ENCODE measurements at places on chromosomes 2 and 18.

GRCh38 chr2:42843611-42844010 lies 51.2 kb upstream of the HAAO start:
- no peak for DNase-seq

GRCh38 chr2:45750001-45750400 lies 98.5 kb downstream of the PRKCE start:
- no peak for DNase-seq

- DNase-seq = no peak
Observed at GRCh38 chr2:173048897-173049661, 26.6 kb upstream of the MAP3K20 start.

- DNase-seq = no peak
Observed at GRCh38 chr2:127034883-127035611, 71.9 kb downstream of the BIN1 start.

- no peak for DNase-seq
Observed at GRCh38 chr2:101815154-101815553, 117.6 kb downstream of the MAP4K4 start.

GRCh38 chr2:216690853-216691741 lies 4.3 kb downstream of the IGFBP5 start:
- peak; percentile 25 for DNase-seq

- DNase-seq = no peak
Observed at GRCh38 chr2:151315381-151315903, 26.0 kb upstream of the NMI start.

GRCh38 chr2:107018366-107018765 lies 132.4 kb upstream of the ST6GAL2 start:
- no peak for DNase-seq

GRCh38 chr2:173652311-173652710 lies 297.6 kb downstream of the CDCA7 start:
- no peak for DNase-seq

DNA sequence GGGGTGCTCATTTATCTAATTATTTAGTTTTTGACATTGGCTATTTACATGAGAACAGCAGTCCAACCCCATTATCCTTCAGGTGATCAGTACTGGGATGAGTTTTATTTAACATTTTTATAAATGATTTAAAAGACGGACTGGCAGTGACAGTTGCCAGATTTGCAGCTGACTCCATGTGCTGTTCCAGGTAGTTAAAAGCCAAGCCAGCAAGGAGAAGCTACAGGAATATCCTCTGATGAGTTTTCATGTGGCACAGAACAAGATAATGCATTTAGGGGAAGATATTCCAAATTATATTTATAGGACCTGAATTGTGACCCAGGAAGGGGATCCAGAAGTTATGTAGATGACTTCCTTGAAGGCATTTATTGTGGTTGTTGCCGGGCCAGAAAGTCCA lies 210.0 kb downstream of the MCFD2 start:
- no peak for DNase-seq

DNA sequence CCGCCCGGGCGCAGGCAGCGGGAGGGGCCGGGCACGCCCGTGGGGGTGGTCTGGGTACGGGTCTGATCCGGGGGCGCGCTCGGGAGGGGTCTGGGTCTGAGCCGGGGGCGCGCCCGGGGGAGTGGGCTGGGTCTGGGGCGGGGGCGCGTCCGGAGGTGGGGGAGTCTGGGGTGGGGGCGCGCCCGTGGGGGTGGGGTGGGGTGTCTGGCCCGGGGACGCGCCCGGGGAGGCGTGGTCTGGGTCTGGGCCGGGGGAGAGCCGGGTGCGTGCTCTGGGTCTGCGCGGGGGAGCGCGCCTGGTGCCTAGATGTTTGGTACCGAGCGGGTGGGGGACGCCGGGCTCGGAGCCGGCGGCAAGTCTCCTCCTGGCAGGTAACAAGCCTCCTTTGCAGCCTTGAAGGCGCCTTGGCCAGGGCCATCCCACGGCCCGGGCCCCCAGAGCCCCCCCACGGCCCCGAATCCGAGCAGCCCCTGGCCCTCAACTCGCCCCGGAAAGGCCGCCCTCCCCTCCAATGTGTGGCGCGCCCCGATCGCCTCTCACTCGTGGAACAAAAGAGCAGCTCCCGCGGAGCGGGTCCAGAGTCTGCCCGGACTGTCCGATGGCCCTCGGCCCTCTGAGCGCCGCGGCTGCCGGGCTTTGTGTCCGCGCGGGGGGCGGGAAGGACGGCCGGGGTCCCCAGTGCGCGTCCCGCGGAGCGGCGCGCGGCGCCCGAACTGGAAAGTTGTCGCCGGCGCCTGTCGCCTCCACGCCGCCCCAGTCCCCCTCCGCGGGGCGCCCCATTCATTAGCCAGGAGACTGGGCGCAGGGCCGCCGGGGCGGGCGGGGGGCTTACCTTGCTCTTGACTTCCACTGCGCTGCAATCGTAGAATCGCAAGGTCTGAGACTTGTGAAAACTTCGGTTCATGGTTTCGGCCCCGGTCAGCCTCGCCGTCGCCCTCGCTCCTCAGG lies 595 bp downstream of the PARD6G start:
- DNase-seq = no peak

- no peak for DNase-seq
Observed at GRCh38 chr2:30266705-30267104, 35.4 kb downstream of the LBH start.

- no peak for DNase-seq
Observed at GRCh38 chr2:70612574-70612973, 58.9 kb upstream of the TGFA start.

GRCh38 chr2:136932700-136933099 lies 167.4 kb downstream of the THSD7B start:
- DNase-seq = no peak

GRCh38 chr18:63106727-63107126 lies 212.8 kb downstream of the BCL2 start:
- no peak for DNase-seq

- DNase-seq = no peak
Observed at GRCh38 chr2:55134316-55134706, 84.1 kb upstream of the RTN4 start.

GRCh38 chr2:241530571-241530970 lies 22.2 kb upstream of the STK25 start:
- no peak for DNase-seq

- no peak for DNase-seq
Observed at GRCh38 chr2:127597046-127597983, 48.6 kb upstream of the GPR17 start.

GRCh38 chr2:141109633-141110032 lies 1021.2 kb downstream of the LRP1B start:
- no peak for DNase-seq

GRCh38 chr2:203261326-203262159 lies 22.7 kb downstream of the CYP20A1 start:
- DNase-seq = no peak

DNA sequence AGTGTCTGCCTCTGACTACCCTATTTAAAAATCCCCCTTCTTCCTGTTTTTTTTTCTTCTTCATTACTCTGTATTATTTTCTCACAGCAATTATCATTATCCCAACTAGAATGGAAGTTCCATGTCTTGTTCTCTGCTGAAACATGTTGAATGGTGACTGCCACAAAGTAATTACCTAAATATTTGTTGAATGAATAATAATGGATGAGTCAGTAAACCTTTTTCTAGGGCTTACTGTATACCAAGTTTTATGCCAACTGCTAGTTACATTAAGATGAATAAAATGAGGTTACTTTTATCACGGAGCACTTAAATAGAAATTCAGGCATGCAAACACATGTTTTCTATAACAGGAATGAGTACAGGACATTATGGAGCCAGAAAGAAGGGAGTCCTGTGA lies 490.6 kb downstream of the THSD7B start:
- no peak for DNase-seq

DNA sequence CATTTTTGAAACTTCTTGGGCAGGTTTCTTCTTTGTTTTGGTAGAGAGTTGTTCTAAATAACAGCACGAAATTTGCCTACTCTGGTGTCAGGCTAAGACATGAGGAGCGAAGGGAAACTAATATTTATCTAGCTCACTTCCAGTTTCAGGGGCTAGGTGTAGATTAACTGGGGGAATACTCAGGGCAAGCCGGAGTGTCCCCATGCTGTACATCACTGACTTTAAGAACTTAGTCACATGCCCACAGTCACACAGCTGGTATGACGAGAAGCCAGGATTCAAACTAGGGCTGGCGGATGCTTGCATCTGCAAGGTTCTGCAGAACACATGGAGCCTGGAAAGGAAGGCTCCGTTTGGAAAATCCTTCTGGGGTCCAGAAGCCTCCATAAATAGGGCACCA lies 133.3 kb downstream of the ALPK2 start:
- no peak for DNase-seq

DNA sequence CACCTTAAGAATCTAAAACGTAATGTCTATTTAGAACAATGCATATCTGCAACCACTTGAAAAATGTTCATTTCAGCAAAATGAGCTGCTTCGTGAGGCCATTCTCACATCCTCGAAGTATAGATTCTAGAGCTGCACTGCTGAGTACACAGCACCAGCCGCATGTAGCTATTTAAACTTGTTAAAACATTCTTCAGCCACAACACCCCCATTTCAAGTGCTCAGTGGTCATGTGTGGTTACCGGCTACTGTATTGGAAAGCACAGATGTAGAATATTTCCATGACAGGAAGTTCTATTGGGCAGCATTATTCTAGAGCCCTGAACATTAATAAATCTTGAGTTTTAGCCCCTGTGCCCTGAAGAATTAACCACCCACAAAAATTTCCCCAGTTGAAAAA lies 35.0 kb downstream of the SUMO1 start:
- DNase-seq = no peak

GRCh38 chr2:30883822-30884221 lies 76.6 kb upstream of the CAPN13 start:
- no peak for DNase-seq

GRCh38 chr2:172806493-172806892 lies 70.8 kb downstream of the RAPGEF4 start:
- no peak for DNase-seq

DNA sequence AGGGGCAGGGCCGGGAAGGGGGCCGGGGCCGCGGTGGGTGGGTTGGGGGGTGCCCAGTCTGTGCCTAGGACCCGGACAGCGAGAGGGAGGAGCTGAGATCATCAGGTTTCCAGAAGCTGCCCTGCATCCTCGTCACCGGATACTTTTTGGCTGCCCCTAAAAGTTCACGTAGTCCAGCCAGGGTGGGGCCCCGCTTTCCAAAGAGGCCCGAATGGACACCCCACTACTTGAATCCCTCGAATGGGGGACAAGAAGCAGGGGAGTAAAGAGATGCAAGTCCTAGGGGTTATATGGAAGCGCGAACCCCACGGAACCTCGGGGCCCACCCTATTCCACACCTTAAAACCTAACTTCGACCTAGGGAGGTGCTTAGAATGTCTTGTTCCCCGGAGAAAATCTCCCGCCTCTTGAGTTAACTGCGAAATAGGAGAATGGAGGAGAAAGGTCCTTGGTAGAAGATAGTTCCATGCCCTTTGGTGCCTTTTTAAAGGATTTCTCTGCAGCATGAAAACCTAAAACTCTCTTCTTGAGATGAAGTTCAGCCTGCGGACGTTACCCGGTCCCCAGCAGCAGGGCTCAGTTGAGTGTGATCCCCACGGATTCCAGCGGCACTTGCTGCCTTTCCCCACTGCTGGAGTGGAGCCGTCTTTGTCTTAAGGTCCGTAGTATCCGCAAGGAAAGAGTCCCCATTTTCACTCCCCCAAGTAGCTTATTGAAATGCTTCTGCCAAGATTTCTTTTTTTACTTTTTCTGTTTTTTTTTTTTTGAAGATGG lies 2.1 kb upstream of the RNF152 start:
- DNase-seq = no peak

Data from NCI-H187 treated with DMSO at 0.1 percent for 48 hours (cell line).